Coronary artery (tissue), 2 donors: ENCODE measurements at places on chromosomes 2 and 18.

- no peak for DNase-seq
These were observed 690.3 kb downstream of the MBD2 start for GRCh38 chr18:53534203-53534602.

- DNase-seq = peak; percentile 87
These were observed 681 bp upstream of the ROCK2 start for GRCh38 chr2:11344956-11345677.

DNA sequence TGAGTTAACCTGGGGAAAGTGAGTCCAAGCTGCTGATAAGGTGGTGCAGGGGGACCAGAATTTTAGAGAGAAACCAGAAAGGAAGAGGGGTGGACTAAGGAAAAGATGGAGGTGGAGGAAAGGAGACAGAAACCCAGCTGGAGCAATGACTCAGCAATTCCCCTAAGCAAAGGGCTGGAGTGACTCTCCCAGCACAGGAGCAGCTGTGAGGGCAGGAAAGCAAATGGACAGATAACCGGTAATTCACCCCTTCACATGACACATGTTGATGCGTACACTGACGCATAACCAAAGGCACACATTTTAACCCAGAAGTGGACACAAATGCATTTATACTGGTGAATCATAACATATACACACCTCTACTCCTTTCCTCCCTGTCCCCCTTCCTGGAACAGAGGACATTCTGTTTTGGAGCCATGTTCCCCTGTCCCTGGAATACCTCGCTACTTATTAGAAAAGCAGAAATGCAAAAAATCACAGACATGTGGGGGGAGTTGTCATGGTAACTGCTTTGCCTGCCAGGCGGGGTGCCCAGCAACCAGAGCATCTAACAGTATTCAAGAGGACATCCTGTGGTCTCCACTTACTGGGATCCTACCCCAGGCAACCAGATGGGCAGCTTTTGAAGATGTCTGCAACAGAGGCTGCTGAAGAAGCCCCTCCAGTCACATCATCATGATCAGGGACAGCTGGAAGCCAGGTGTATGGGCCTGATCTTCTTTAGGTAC is 4.7 kb downstream of the CDK5R2 start:
- DNase-seq = peak; percentile 19

DNA sequence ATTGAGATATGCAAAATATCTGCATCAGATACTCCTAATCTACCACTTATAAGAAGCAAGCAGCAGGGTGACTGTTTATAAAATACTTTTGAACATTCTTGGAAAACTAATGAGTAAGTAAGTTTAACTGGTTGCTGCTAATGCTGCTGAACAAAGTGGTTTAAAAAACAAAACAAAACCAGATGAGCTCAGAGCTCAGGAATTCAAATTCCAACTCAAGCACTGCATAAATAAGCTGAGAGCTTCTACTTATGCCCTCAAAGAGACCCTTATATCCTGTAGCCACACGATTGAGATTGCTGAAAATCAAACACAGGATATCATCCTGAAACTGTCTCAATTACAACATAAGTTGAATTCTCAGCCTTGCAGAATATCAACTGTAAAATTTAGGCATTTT is 62.3 kb upstream of the NYAP2 start:
- DNase-seq = no peak
